Heart left ventricle (tissue), 16 donors: ENCODE measurements at places on chromosomes 7 and 10. TPM values are rescaled to one million over a fixed set of nuclear protein-coding genes. Genes with fewer than 3 reads are reported as not detected.

GRCh38 chr7:111765751-111766643 lies 203.7 kb upstream of the IMMP2L start:
- DNase-seq: no peak
- peaks cover 48% of the 10 kb centered on the region for H3K36me3 ChIP-seq
- H3K4me1 ChIP-seq: no peaks in the 10 kb centered on the region
- H3K27ac ChIP-seq: no peak overlapping the region
- no peaks in the 10 kb centered on the region for H3K27me3 ChIP-seq
- H3K4me3 ChIP-seq: no peak overlapping the region

- H3K4me3 ChIP-seq: no peak overlapping the region
- H3K27me3 ChIP-seq: no peaks in the 10 kb centered on the region
- peaks cover 14% of the 10 kb centered on the region for H3K4me1 ChIP-seq
- no peak for DNase-seq
- H3K27ac ChIP-seq: no peak overlapping the region
These were observed 66.0 kb downstream of the MAD1L1 start for GRCh38 chr7:2166625-2167280.

DNA sequence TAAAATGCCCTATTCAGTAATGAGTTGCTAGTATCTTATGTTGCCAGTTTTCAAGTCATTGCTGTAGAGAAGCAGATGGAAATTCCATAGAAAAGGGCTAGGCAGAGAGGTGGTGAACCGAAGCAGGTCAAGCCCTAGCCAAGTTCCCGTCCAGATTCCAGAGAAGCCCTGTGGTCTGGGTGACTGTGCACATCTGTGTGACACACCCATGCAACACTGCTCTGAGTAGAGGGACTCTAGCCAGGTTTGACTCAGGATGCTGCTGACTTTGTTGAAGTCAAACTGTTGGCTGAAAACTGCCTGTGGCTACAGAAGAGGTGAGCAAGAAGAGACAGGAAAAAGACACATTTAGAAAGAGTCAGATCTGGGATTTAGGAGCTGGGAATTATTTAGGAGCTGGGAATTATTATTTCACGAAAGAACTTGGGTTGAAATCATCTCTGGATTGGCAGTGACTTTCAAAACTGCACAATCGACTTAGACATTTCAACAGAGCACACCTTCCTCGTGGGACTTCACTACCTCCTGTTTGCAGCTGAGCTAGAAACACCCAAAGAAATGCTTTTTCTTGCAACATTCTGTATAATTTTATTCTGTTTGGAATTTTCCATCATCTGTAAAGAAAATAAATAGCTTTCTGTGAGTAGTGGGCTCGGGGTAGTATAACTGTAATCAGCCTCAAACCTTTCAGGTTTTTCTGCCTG lies 149.1 kb upstream of the PRKCQ start:
- no peaks in the 10 kb centered on the region for H3K36me3 ChIP-seq
- no peaks in the 10 kb centered on the region for H3K4me1 ChIP-seq
- H3K27me3 ChIP-seq: peaks cover 15% of the 10 kb centered on the region
- no peak for DNase-seq

DNA sequence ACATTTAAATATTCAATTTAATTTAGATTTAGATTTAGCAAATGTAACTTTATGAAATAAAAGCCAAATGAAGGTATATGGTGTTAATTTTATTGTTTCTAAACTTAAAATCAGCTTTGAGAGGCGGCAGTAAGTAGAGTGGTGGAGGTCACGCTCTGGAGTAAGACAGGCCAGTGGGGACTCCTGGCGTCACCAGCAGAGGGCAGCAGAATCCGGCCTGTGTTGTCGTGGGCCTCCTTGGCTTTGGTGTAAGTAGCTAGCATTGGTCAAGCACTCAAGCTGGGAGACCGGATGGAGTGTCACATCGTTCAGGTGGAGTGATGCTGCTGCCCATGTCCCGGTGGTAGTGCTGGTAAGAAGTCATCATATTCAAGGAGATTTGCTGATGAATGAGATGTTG lies 98.7 kb upstream of the DNAJB6 start:
- no peak for DNase-seq
- H3K4me1 ChIP-seq: no peaks in the 10 kb centered on the region
- no peaks in the 10 kb centered on the region for H3K27me3 ChIP-seq
- H3K36me3 ChIP-seq: no peaks in the 10 kb centered on the region
- no peak overlapping the region for H3K27ac ChIP-seq
- no peak overlapping the region for H3K4me3 ChIP-seq

DNA sequence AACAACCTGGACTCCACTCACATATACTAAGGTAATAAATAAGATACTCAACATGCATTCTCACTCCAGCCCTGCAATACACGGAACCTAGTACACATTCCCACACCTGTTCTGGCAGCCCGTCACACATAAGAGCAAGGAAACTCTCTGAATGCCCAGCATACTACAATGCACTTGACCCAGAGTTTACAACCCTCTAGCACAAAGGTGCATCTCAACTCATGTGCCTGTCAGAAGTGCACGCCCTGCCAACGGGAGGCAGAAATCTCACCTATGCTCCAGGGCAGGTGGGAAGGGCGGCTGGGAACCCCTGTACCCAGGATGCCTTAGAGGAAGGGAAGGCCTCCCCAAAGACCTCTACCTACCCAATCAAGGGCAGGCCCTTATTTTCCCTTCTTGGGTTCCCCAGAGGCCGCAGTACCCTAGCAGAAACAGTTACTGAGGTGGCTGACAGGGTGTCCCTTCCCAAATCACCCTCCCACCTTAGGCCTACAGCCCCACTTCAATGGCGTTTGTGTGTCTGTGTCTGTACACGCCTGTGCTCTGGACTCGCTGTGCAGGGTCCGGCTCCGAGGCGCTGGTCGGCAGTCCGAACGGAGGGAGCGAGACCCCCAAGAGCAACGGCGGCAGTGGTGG lies 2.0 kb downstream of the EVX1 start:
- H3K27ac ChIP-seq: no peak overlapping the region
- H3K27me3 ChIP-seq: peaks cover 98% of the 10 kb centered on the region
- DNase-seq: no peak
- no peak overlapping the region for H3K4me3 ChIP-seq
- no peaks in the 10 kb centered on the region for H3K4me1 ChIP-seq

FGFR2 gene
- total RNA-seq: 0.53 TPM
